ENCODE measurements at places on chromosomes 5 and 9. TPM values are rescaled to one million over a fixed set of nuclear protein-coding genes. Genes with fewer than 3 reads are reported as not detected.

GRCh38 chr9:135490980-135491464, 9.5 kb upstream of the MRPS2 start:
- no peak for DNase-seq

- peak; percentile 20 for DNase-seq
Measured at GRCh38 chr5:5492087-5492933, 69.8 kb downstream of the ICE1 start.

- no peak for DNase-seq
Measured at GRCh38 chr9:76519075-76519835, 60.3 kb downstream of the GCNT1 start.

- DNase-seq, result no peak
Measured at GRCh38 chr5:127216898-127217675, 73.5 kb upstream of the MEGF10 start.

GRCh38 chr5:177438468-177438867, 8.1 kb upstream of the PRR7 start:
- no peak for DNase-seq

GRCh38 chr5:116842514-116842961, 267.9 kb upstream of the SEMA6A start:
- no peak for DNase-seq

- DNase-seq, result peak; percentile 8
Measured at GRCh38 chr9:87849144-87849758, 33.4 kb upstream of the SPATA31E1 start.

KIF12 gene
- polyA plus RNA-seq, result 30.2 TPM

DNA sequence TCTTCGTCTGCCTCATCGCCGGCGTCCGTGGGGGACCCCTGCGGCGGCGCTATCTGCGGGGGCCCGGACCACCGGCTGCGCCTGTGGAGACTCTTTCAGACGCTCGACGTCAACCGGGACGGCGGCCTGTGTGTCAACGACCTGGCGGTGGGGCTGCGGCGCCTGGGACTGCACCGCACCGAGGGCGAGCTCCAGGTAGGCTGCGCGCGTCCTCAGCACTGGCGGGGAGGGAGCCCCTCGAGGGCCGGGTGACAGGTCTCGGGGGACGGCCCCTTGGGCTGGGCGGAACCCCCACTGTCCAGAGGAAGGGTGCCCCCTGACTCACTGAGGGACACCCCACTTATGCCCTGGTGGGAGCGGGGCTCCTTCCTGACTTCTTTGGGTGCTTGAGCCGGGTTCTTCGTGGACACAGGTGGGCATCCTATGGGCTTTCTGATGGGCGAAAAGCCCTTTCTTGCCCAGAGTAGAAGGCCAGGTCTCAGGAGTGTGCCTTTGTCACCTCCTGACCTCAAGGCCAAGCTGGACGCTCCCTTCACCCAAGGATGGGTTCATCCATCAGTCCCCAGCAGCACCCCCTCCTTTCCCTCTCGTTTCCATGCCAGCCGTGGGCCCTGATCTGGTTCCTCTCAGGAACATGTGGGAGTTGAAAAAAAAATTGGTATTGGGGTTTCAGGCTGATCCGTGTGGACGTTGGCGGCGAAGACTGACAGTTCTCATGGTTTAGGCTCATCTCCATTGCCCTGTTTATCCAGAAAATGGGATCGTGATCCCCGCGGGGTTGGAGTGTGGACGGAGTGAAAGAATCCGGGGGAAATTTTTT, 564 bp downstream of the SLC25A25 start:
- DNase-seq, result no peak

DNA sequence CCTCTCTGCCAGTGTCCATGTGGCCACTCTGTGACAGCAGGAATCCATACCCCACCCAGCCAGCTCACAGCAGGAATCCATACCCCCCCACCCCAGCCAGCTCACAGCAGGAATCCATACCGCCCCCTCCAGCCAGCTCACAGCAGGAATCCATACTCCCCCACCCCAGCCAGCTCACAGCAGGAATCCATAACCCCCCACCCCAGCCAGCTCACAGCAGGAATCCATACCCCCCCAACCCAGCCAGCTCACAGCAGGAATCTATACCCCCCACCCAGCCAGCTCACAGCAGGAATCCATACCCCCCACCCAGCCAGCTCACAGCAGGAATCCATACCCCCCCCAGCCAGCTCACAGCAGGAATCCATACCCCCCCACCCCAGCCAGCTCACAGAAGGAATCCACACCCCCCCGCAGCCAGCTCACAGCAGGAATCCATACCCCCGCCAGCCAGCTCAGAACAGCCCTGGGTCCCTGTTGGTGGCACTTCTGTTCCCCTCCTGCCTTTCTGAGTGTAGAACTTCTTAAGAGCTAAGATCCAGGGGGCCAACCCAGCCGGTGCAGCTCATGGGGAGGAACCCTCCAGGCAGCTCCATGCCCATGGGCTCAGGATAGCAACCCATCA, 8.4 kb upstream of the RXRA start:
- no peak for DNase-seq

GRCh38 chr5:53926026-53926425, 365.6 kb downstream of the NDUFS4 start:
- DNase-seq, result no peak

DNA sequence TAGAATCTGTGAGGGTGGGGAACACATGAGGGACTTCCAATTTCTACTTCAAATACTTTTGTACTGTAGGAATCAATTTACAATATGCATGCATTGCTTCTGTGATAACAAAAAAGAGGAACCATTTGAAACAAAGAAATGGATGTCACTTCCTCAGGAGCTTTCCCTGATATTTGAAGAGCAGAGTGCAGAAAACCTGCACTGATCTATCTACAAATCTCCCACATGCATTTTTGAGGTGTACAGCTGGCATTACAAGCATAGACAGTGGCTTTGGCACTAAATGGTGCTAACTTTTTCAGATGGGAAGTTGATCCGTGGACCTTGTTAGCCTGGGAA, 27.7 kb downstream of the YIPF5 start:
- no peak for DNase-seq

DNA sequence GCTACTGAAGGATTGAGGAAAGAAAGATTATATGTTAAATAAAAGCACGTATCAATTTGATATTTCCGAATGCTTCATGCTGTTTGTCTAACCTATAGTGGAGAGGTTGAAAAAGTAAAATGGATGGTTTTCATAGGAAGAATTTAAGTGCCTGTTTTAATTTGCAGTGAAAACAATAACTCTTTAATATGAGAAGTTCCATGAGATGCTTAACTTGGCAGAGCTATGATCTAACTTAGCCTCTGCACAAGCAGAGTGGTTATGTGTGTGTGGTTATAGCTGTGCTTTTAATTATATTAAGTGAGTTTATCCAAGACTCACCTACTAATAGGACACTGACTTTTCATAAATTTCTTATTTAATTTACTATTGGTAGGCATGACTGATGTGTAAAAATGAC, 57.4 kb downstream of the AOPEP start:
- no peak for DNase-seq

GRCh38 chr9:35981699-35982098, 23.7 kb upstream of the OR2S2 start:
- DNase-seq, result no peak

- DNase-seq, result no peak
Measured at GRCh38 chr5:16992444-16992843, 56.4 kb upstream of the MYO10 start.
